Naive thymus-derived CD8-positive, alpha-beta T cell (primary cell): ENCODE measurements at places on chromosomes 1 and 21. TPM values are rescaled to one million over a fixed set of nuclear protein-coding genes. Genes with fewer than 3 reads are reported as not detected.

- H3K36me3 ChIP-seq: peaks cover 5% of the 10 kb centered on the region
- H3K4me1 ChIP-seq: no peaks in the 10 kb centered on the region
- peaks cover under 1% of the 10 kb centered on the region for H3K27me3 ChIP-seq
- H3K4me3 ChIP-seq: no peak overlapping the region
These were observed 33.4 kb downstream of the RGS7 start for GRCh38 chr1:241323514-241324195.

DNA sequence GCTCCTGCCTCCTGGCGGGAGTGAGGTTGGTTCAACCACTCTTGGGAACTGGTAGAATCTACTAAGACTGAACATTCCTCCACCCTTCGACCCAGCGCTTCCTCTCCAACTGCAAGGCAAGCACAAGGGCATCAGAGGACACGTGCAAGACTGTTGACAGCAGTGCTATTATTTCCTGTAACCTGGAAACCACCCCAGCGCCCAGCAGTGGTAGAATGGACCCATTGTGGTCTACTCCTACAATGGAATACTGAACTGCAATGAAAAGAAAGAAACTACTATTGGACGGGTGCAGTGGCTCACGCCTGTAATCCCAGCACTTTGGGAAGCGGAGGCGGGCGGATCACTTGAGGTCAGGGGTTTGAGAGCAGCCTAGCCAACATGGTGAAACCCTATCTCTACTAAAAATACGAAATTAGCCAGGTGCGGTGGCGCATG, 33.0 kb upstream of the TARDBP start:
- DNase-seq: no peak
- peak overlapping the region; percentile 59 for H3K27ac ChIP-seq
- H3K4me3 ChIP-seq: no peak overlapping the region
- H3K4me1 ChIP-seq: no peaks in the 10 kb centered on the region
- H3K27me3 ChIP-seq: peaks cover 4% of the 10 kb centered on the region
- H3K36me3 ChIP-seq: no peaks in the 10 kb centered on the region

- no peak overlapping the region for H3K4me3 ChIP-seq
- peak overlapping the region; percentile 59 for H3K27ac ChIP-seq
- H3K4me1 ChIP-seq: peaks cover 14% of the 10 kb centered on the region
- H3K27me3 ChIP-seq: no peaks in the 10 kb centered on the region
These were observed 16.4 kb downstream of the RPL5 start for GRCh38 chr1:92848201-92848600.

- peaks cover 8% of the 10 kb centered on the region for H3K36me3 ChIP-seq
- peaks cover 6% of the 10 kb centered on the region for H3K27me3 ChIP-seq
- H3K4me3 ChIP-seq: peak overlapping the region; percentile 95
- peak; percentile 62 for DNase-seq
These were observed 1.4 kb downstream of the JUN start for GRCh38 chr1:58782178-58783089.

- peak overlapping the region; percentile 48 for H3K4me3 ChIP-seq
- H3K36me3 ChIP-seq: no peaks in the 10 kb centered on the region
- peak overlapping the region; percentile 94 for H3K27ac ChIP-seq
- peak; percentile 32 for DNase-seq
These were observed 129.8 kb upstream of the SAMSN1 start for GRCh38 chr21:14675774-14676530.

DNA sequence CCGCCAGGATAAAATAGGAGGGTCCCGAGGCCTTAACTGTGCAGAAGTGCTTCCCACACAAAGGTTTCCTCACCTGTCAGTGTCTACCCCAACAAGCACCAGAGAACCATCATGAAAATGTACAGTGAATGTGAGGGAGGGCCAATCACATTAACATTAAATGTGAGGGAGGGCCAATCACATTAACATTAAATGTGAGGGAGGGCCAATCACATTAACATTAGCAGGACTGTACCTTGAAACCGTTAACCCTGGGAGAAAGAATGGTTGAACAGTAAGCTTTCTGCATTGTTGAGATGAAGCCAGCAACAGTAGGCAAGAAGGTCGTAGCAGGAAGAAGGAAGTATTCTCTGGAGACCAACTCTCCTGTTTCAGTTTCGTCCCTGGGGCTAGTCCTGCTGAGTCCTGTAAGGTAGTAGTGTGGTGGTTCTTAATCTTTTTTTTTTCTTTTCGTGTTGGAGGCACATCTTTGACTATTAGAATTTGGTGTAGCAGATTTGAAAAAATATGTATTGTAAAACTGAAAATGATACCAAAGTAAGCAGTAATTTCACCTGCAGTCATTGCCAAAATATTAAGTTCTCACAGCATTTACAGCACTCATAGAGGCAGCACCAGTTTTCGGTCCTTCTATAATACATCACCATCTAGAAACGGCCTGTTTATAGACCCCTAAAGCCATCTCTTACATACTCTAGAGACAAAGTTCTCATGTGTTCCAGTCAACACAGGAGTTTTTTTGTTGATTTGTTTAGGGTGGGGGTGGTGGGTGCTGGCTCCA, 98.6 kb upstream of the PPP2R5A start:
- peak; percentile 7 for DNase-seq
- H3K27ac ChIP-seq: peak overlapping the region; percentile 78
- peaks cover 39% of the 10 kb centered on the region for H3K4me1 ChIP-seq
- no peaks in the 10 kb centered on the region for H3K27me3 ChIP-seq

DNA sequence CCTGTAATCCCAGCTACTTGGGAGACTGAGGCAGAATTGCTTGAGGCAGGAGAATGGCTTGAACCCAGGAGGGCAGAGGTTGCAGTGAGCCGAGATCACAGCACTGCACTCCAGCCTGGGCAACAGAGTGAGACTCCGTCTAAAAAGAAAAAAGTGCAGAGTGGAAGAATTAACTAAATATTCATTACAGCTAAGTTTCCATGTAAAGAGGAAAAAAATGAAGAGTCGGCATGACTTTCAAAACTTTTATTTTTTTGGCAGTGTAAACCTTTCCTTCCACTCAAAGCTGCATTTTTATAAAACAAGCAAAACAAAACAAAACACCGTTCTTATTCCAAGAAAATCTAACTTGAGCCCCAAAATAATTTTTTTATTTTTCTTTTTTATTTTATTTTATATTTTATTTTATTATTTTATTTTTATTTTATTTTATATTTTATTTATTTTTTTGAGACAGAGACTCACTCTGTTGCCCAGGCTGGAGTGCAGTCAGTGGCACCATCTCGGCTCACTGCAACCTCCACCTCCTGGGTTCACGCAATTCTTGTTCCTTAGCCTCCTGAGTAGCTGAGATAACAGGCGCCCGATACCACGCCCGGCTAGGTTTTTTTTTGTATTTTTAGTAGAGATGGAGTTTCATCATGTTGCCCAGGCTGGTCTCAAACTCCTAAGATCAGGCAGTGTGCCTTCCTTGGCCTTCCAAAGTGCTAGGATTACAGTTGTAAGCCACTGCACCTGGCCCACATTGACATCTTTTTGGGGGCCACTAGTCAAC, 62.9 kb downstream of the PACC1 start:
- peak overlapping the region; percentile 29 for H3K27ac ChIP-seq
- DNase-seq: no peak
- no peak overlapping the region for H3K4me3 ChIP-seq
- H3K27me3 ChIP-seq: no peaks in the 10 kb centered on the region
- peaks cover 8% of the 10 kb centered on the region for H3K36me3 ChIP-seq

DNA sequence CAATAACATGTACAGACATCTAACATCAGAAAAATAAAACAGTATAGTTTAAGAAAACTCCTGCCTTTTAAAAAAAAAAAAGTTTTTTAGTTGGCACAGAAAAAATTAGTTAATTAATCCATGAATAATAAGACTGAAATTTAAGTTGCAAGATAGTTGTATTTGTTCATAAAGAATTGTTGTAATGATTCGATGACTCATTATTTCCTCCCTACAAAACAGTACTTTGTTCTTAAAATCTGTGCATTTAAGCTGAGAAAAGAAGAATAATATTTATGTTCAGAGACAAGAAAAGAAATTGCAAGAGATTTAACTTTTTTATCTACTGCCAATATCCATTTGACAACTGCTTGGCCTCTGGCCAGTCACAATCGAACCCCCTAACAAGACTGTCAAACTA, 894.7 kb downstream of the ADGRL2 start:
- no peak for DNase-seq
- H3K36me3 ChIP-seq: no peaks in the 10 kb centered on the region
- H3K27me3 ChIP-seq: peaks cover 2% of the 10 kb centered on the region
- no peak overlapping the region for H3K4me3 ChIP-seq

DNA sequence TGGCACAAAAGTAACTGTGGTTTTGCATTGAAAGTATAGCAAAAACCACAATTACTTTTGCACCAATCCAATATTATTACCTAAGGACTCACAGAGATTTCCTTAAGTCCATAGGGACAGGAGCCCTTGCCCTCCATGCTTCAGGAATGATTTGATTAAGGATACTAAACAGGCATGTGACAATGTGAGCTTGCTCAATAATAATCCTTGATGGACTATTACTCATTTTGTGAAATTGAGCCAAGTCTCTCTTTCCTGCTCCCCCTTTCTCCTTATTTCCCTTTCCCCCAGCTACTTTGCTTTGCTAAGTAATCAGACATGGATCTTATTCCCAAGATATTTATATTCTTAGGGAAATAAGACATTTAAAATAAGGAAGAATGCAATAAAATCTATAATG, 21.6 kb upstream of the RGL1 start:
- H3K4me1 ChIP-seq: no peaks in the 10 kb centered on the region
- H3K4me3 ChIP-seq: no peak overlapping the region
- peaks cover 5% of the 10 kb centered on the region for H3K36me3 ChIP-seq
- no peak for DNase-seq
- H3K27me3 ChIP-seq: no peaks in the 10 kb centered on the region
- no peak overlapping the region for H3K27ac ChIP-seq

DNA sequence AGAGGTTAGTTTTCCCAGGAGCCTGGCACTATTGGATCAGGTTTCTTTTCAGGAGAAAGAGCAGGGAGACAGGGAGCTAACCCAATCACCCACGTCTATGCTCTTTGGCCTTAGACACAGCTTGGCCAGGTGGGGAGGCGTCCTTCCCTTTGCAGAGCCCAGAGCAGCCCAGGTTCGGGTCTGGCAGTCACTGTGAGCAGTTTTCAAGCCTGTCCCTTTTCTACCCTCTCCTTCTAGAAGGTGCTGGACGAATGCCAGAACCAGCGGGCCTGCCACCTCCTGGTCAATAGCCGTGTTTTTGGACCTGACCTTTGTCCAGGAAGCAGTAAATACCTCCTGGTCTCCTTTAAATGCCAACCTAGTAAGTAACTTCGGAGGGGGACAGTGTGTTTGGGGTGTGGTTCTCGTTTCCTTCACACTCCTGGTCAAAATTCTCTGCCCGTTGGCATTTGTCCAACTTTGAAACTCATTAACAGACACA, 44.9 kb downstream of the EVA1C start:
- peaks cover 5% of the 10 kb centered on the region for H3K36me3 ChIP-seq
- H3K4me3 ChIP-seq: no peak overlapping the region
- no peaks in the 10 kb centered on the region for H3K27me3 ChIP-seq
- H3K4me1 ChIP-seq: peaks cover 2% of the 10 kb centered on the region

DNA sequence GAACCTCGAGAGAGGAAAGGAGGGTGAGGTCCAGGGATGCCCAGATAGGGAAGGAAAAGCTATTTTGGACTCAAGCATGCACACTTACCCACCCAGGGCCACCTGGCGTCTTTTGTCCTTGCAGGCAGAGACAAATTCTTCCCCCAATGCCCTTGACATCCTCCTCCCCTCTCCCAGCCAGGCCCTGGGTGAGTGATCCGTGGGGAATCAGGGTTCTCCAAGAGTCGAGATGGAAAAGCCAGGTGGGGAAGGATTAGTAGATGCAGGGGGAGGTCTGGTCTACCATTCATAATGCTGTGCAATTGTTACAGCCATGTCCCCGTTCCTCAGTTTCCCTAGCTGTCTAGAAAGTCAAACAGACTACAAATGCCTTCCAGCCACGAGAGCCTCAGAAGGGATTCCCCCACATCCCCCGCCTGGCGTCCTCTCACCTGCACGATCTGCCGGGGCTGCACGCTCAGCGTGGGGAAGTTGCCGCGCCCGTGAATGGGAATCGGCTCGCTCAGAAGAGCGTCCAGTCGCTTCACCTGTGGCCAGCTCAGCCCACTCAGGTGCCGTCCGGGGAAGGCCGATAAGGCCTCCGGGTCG, 580 bp downstream of the TENT5B start:
- peak overlapping the region; percentile 70 for H3K4me3 ChIP-seq
- H3K36me3 ChIP-seq: no peaks in the 10 kb centered on the region
- H3K27me3 ChIP-seq: peaks cover 12% of the 10 kb centered on the region
- peaks cover 6% of the 10 kb centered on the region for H3K4me1 ChIP-seq
- H3K27ac ChIP-seq: no peak overlapping the region

DNA sequence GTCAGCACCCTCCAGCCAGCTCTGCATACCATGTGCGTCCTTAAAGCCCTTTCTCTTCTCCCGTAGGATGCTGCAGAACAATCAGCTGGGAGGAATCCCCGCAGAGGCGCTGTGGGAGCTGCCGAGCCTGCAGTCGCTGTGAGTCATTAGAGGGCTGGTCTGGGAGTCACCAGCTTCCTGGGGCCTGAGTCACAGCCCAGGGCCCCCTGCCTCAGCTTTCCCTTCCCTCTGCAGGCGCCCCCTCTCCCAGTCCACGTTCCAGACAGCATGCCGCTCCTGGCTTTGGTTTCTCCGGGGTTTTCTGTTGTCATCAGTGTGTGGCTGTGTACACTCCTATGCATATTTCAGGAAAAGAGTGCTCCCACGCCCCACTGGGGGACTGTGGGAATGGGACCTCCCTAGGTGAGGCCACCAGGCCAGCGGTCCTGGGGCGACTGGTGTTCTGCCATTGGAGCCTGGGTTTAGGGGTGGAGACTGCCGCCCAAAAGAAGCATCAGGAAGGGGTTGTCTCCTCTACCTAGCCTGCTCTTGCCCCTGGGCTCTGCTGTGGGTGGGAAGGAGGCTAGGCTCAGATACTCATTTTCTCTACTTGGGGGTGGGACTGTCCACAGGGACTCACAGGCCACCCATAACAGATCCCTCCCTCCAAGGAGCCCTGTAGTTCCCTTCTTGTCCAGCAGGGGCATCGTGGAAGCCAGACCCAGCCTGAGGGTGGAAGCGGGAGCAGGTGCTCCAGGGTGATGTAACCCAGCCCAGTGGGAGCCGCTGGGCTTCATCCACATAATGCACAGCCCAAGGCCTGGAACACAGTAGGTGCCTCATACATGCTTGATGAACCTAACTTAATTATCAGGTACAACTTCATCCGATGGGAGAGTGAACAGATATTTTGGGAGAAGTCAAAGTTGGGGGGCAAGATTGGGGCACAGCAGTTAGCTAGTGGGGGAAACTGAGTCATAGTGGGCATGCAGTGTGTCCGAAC, 42.5 kb downstream of the LGR6 start:
- no peaks in the 10 kb centered on the region for H3K36me3 ChIP-seq
- peak; percentile 23 for DNase-seq
- peaks cover 7% of the 10 kb centered on the region for H3K27me3 ChIP-seq
- peaks cover 5% of the 10 kb centered on the region for H3K4me1 ChIP-seq
- no peak overlapping the region for H3K4me3 ChIP-seq

GRCh38 chr1:236394879-236395229, 768 bp downstream of the EDARADD start:
- H3K27ac ChIP-seq: no peak overlapping the region
- H3K4me3 ChIP-seq: peak overlapping the region; percentile 96
- peaks cover 49% of the 10 kb centered on the region for H3K27me3 ChIP-seq
- H3K36me3 ChIP-seq: peaks cover 5% of the 10 kb centered on the region
- DNase-seq: no peak

- no peaks in the 10 kb centered on the region for H3K27me3 ChIP-seq
- no peak overlapping the region for H3K4me3 ChIP-seq
- no peaks in the 10 kb centered on the region for H3K4me1 ChIP-seq
- no peak for DNase-seq
- H3K27ac ChIP-seq: no peak overlapping the region
These were observed 343.4 kb downstream of the PLPP3 start for GRCh38 chr1:56235909-56236510.

Gene FMO2
- polyA plus RNA-seq: not detected

Gene BARHL2
- polyA plus RNA-seq: not detected

Gene CHRM3
- polyA plus RNA-seq: 0.86 TPM

Gene PHGDH
- polyA plus RNA-seq: 55.9 TPM

Gene ADPRS
- polyA plus RNA-seq: 9.9 TPM

Gene PROX1
- not detected for polyA plus RNA-seq

Gene L1TD1
- not detected for polyA plus RNA-seq

Gene HEYL
- polyA plus RNA-seq: not detected

Gene H3-3A
- 736 TPM for polyA plus RNA-seq

Gene AQP10
- polyA plus RNA-seq: not detected

Gene PFKFB2
- polyA plus RNA-seq: 1.0 TPM

Gene C4BPA
- not detected for polyA plus RNA-seq
